ENCODE measurements at places on chromosomes 16 and 17. TPM values are rescaled to one million over a fixed set of nuclear protein-coding genes. Genes with fewer than 3 reads are reported as not detected.

DNA sequence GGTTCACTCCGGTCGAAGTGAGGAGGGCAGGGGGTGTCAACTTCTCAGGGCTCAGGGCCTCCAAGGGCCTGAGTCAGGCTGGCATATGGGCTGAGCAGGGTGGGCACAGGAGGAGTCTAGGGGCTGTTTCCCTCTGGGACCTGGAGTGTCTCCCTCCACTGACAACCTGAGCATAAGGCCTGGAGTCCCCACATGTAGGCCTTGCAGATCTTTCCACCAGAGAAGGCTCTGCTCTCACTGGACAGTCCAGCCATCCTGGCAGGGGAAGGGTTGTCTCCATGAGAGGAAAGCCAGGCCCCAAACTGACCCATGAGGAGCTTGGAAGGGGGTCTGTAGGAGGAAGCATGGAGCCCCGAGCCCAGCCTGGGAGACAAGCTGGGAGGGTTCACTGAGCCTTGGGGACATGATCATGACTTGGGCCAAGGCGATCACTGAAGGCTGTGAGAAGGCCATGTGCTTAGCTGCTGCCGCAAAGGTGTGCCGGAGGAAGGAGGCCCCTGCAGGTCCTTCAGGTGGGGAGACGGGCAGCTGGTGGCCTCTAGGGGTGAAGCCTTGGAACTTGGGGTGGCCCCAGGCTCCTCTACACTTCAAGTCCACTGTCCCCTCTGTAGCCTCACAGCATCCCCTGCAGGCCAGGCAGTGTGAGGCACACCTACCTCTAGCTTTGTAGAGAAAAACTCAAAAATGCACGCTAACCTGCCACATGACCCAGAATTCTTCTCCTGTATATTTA is 9.9 kb downstream of the CMTM2 start:
- no peak overlapping the region for H3K27ac ChIP-seq
- no peaks in the 10 kb centered on the region for H3K36me3 ChIP-seq
- H3K4me1 ChIP-seq = no peaks in the 10 kb centered on the region
- no peak for DNase-seq

Gene LRRC75A
- total RNA-seq = 47.9 TPM

Gene MMP25
- 0.62 TPM for total RNA-seq

Gene JPH3
- 8.3 TPM for total RNA-seq

Gene NLRC3
- total RNA-seq = 3.0 TPM

Gene TMEM92
- total RNA-seq = 0.93 TPM

DNA sequence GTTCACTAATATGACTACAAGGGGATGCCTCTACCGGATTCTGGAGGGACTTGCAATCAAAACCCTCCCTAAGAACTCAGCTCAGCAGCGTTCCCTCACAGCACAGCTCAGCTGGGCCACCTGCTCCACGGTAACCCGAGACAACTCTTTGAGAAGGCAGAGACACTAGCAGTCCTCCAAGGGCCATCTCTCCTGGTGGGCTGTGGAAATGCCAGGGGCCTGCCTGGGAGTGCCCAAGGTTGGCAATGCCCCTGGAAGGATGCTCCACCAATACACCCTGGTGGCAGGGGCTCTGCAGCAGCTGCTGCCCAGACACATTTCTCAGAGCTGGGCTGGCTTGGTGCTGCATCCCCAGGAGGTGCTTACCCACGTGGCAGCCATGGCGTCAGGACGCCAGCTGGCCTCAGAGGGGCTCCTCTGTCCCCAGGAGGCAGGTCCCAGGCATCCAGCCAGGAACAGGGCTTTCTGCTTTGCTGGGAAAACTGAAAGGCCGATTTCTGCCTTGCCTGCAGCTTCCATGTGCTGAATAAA is 16.5 kb downstream of the CDIP1 start:
- DNase-seq = no peak
- no peaks in the 10 kb centered on the region for H3K36me3 ChIP-seq
- no peak overlapping the region for H3K4me3 ChIP-seq
- H3K4me1 ChIP-seq = peaks cover 16% of the 10 kb centered on the region
- no peak overlapping the region for H3K27ac ChIP-seq

DNA sequence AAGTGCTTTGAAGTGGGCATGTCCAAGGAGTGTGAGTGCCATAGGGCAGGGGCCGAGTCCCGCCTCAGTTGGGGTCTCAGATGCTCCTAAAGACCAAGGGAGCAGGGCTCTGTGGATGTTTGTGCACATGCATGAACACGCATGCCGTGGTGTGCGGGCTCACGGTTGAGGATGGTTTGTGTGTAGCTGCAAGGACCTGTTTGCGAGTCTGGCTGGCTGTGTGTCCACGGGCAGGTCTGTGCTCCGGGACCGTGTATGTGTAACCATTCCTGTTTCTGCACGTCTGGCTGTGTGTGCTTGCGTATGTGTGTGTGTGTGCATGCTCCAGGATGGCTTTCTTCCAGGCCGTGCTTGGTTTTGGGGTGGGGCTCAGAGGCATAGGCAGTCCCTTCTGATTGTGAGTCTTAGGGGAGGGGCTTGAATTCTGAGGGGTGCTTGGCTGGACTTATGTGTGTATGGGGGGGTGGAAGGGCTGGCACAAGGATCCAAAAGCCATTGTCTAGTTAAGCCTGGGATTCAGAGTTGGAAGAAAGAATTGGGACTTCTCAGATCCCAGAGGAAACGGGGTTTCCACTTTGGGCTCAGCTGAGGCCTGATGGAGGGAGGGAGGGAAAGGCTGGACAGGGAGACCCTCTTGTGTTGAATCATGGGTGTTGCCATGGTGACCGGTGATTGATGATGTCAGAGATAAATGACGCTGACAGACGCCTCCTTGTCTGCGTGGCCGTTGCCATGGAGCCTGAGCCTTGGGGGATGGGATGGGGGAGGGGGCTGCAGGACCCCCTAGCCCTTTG is 14.4 kb downstream of the GJD3 start:
- no peak for DNase-seq
- H3K27ac ChIP-seq = peak overlapping the region; percentile 97
- no peaks in the 10 kb centered on the region for H3K27me3 ChIP-seq
- peaks cover 71% of the 10 kb centered on the region for H3K4me1 ChIP-seq
- no peaks in the 10 kb centered on the region for H3K36me3 ChIP-seq
- no peak overlapping the region for H3K4me3 ChIP-seq

GRCh38 chr16:56125922-56126321 is 65.4 kb upstream of the GNAO1 start:
- no peak for DNase-seq
- H3K27ac ChIP-seq = no peak overlapping the region
- no peaks in the 10 kb centered on the region for H3K27me3 ChIP-seq
- H3K4me3 ChIP-seq = no peak overlapping the region

DNA sequence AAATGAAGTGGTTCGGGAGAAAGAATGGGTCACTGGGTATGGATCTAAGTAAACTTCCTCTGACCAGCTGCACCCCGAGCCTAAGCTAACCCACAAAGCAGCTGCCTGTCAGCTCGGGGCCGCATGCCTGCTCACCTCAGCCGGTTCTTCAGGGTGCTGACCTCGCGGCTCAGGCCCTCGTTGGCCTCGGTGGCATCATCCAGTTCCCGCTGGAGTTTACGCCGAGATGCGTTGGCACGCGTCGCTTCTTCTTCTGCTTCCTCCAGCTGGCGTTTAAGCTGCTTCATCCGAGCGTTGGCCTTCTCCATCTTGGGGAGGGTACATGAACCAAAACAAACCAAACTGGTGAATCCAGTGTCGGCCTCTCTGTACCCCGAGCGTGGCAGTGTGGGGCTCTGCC is 41.1 kb downstream of the NDEL1 start:
- no peaks in the 10 kb centered on the region for H3K36me3 ChIP-seq
- H3K4me1 ChIP-seq = peaks cover 20% of the 10 kb centered on the region
- no peak overlapping the region for H3K4me3 ChIP-seq
- no peaks in the 10 kb centered on the region for H3K27me3 ChIP-seq
- H3K27ac ChIP-seq = no peak overlapping the region

Gene FNDC8
- 120 TPM for total RNA-seq

GRCh38 chr16:11079652-11080187 is 135.4 kb downstream of the CLEC16A start:
- H3K4me1 ChIP-seq = peaks cover 10% of the 10 kb centered on the region
- H3K4me3 ChIP-seq = no peak overlapping the region
- H3K27ac ChIP-seq = no peak overlapping the region
- no peak for DNase-seq

GRCh38 chr16:27725236-27726000 is 175.5 kb downstream of the KATNIP start:
- no peak overlapping the region for H3K27ac ChIP-seq
- no peaks in the 10 kb centered on the region for H3K36me3 ChIP-seq
- no peak overlapping the region for H3K4me3 ChIP-seq
- no peaks in the 10 kb centered on the region for H3K27me3 ChIP-seq
- H3K4me1 ChIP-seq = peaks cover 11% of the 10 kb centered on the region

Gene HSD17B2
- 0.71 TPM for total RNA-seq

Gene CRYBA1
- not detected for total RNA-seq

Gene KCNH6
- 0.99 TPM for total RNA-seq

- H3K36me3 ChIP-seq = no peaks in the 10 kb centered on the region
- no peaks in the 10 kb centered on the region for H3K27me3 ChIP-seq
- no peak for DNase-seq
- no peak overlapping the region for H3K4me3 ChIP-seq
- H3K4me1 ChIP-seq = no peaks in the 10 kb centered on the region
- H3K27ac ChIP-seq = no peak overlapping the region
Observed at GRCh38 chr17:7987112-7987893, 15.1 kb upstream of the GUCY2D start.

Gene ITGAD
- total RNA-seq = 0.19 TPM

Gene AOC3
- total RNA-seq = 14.8 TPM

GRCh38 chr17:44527102-44527501 is 23.9 kb upstream of the GPATCH8 start:
- H3K36me3 ChIP-seq = no peaks in the 10 kb centered on the region
- DNase-seq = no peak
- no peak overlapping the region for H3K4me3 ChIP-seq
- no peak overlapping the region for H3K27ac ChIP-seq

GRCh38 chr17:10229181-10229580 is 30.8 kb upstream of the GAS7 start:
- no peaks in the 10 kb centered on the region for H3K36me3 ChIP-seq
- DNase-seq = no peak
- H3K27ac ChIP-seq = no peak overlapping the region
- H3K27me3 ChIP-seq = no peaks in the 10 kb centered on the region

Data from testis (tissue), 5 donors.